Ascending aorta (tissue), 2 donors: ENCODE measurements at places on chromosomes 7 and 10. TPM values are rescaled to one million over a fixed set of nuclear protein-coding genes. Genes with fewer than 3 reads are reported as not detected.
A peak's percentile ranks its signal among the peaks of the same experiment; 100 is the strongest.

DNA sequence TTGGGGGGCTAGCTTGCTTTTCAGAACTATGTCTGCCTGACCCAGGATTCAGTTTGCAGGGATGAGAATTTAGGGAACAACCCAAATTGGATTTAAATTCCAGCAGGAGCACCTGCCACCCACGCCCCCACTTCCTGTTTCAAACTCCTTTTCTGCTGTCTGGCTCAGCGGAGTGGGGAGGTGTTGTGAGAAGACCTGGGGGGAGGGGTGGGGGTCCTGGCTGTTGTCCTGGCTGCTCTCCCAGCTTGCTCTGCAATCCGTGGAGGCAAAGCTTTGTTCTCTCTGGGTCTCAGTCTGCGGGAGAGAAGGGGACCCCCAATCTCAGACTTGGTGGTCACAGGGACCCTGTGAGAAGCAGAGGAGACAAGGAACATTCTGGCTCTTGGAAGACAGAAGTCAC lies 799 bp downstream of the KCNK18 start:
- no peak overlapping the region for H3K27ac ChIP-seq
- H3K4me3 ChIP-seq: no peak overlapping the region
- no peaks in the 10 kb centered on the region for H3K36me3 ChIP-seq
- DNase-seq: no peak
- no peaks in the 10 kb centered on the region for H3K4me1 ChIP-seq

GRCh38 chr7:55019191-55019690 lies 424 bp downstream of the EGFR start:
- H3K36me3 ChIP-seq: no peaks in the 10 kb centered on the region
- peak overlapping the region; percentile 97 for H3K27ac ChIP-seq
- peak overlapping the region; percentile 88 for H3K4me3 ChIP-seq
- H3K4me1 ChIP-seq: peaks cover 4% of the 10 kb centered on the region
- no peak for DNase-seq
- no peaks in the 10 kb centered on the region for H3K27me3 ChIP-seq

- no peak overlapping the region for H3K4me3 ChIP-seq
- no peaks in the 10 kb centered on the region for H3K27me3 ChIP-seq
- H3K36me3 ChIP-seq: no peaks in the 10 kb centered on the region
- no peaks in the 10 kb centered on the region for H3K4me1 ChIP-seq
- H3K27ac ChIP-seq: no peak overlapping the region
Observed at GRCh38 chr7:42080841-42081586, 156.0 kb downstream of the GLI3 start.

- no peaks in the 10 kb centered on the region for H3K36me3 ChIP-seq
- H3K4me1 ChIP-seq: no peaks in the 10 kb centered on the region
- H3K4me3 ChIP-seq: no peak overlapping the region
- H3K27me3 ChIP-seq: no peaks in the 10 kb centered on the region
Observed at GRCh38 chr10:114271779-114272167, 32.7 kb downstream of the VWA2 start.

Gene PCGF5
- 39.8 TPM for total RNA-seq

GRCh38 chr7:52311886-52312285 lies 723.5 kb upstream of the POM121L12 start:
- DNase-seq: no peak
- no peaks in the 10 kb centered on the region for H3K27me3 ChIP-seq
- H3K4me1 ChIP-seq: no peaks in the 10 kb centered on the region
- no peaks in the 10 kb centered on the region for H3K36me3 ChIP-seq

DNA sequence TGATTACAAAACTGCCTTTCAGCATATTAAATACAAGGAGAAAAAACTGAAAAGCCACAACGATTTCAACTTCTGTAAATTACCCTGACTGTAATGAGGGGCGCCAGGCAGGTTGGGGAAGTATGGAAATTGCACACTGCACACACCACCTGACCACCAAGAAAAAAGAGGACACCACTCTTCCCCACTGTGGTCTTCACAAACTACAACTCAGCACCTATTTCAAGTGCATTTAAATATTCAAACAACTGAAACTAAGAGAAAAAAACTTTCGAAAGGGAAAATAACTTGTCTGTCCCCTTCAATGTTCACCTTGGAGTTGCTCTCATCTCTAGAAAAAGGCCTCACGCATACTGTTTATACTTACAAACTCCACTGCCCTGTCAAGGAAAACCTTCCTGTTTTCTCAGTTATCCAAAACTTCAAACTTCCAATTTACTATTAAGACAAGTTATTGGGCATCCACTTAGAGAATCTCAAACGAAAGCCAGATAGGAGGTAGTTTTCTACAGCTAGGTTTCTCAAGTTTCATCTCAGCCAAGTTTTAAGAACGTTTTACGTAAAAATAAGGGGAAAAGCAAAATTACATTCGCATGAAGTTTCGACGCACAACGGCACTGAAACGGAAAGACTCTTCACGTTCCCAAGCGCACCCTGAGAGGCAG lies 1.4 kb downstream of the LARP4B start:
- H3K36me3 ChIP-seq: no peaks in the 10 kb centered on the region
- no peaks in the 10 kb centered on the region for H3K27me3 ChIP-seq
- peak overlapping the region; percentile 91 for H3K4me3 ChIP-seq
- no peak for DNase-seq

- H3K27ac ChIP-seq: no peak overlapping the region
- H3K36me3 ChIP-seq: no peaks in the 10 kb centered on the region
- no peak overlapping the region for H3K4me3 ChIP-seq
- no peaks in the 10 kb centered on the region for H3K27me3 ChIP-seq
Observed at GRCh38 chr10:11594589-11595394, 16.7 kb downstream of the USP6NL start.
